Aortic smooth muscle cell (primary cell): ENCODE measurements at places on chromosomes 2 and 18. TPM values are rescaled to one million over a fixed set of nuclear protein-coding genes. Genes with fewer than 3 reads are reported as not detected.

The SERPINB13 gene
- total RNA-seq: not detected in 2 replicates

The POTEJ gene
- not detected in 2 replicates for total RNA-seq

The TGFA gene
- total RNA-seq: 0.06 TPM in 1 of 2 replicates, not detected in the other

The NMUR1 gene
- total RNA-seq: under 0.01 TPM in 1 of 2 replicates, not detected in the other

The CNTNAP5 gene
- total RNA-seq: not detected in 2 replicates

The VWA3B gene
- not detected in 2 replicates for total RNA-seq

The EMX1 gene
- not detected in 2 replicates for total RNA-seq

The ABCB11 gene
- total RNA-seq: not detected in 2 replicates

The DUSP2 gene
- 0.50 and 0.66 TPM in 2 replicates for total RNA-seq

The CFAP65 gene
- not detected in 2 replicates for total RNA-seq

The MAP3K19 gene
- not detected in 2 replicates for total RNA-seq

The COL4A4 gene
- 22.1 and 33.4 TPM in 2 replicates for total RNA-seq

The WNT10A gene
- total RNA-seq: not detected in 2 replicates

The LIMS3 gene
- total RNA-seq: 7.9 and 13.2 TPM in 2 replicates

The PHLPP1 gene
- total RNA-seq: 4.0 and 5.7 TPM in 2 replicates

The SAG gene
- total RNA-seq: not detected in 2 replicates
